ENCODE measurements at places on chromosomes 13 and 19.

- no peak for DNase-seq
Measured at GRCh38 chr13:95355494-95355893, 54.2 kb upstream of the ABCC4 start.

GRCh38 chr19:19490214-19490968 is 25.0 kb downstream of the TSSK6 start:
- DNase-seq, result peak; percentile 58

GRCh38 chr13:94415500-94416237 is 63.8 kb downstream of the DCT start:
- DNase-seq, result no peak

DNA sequence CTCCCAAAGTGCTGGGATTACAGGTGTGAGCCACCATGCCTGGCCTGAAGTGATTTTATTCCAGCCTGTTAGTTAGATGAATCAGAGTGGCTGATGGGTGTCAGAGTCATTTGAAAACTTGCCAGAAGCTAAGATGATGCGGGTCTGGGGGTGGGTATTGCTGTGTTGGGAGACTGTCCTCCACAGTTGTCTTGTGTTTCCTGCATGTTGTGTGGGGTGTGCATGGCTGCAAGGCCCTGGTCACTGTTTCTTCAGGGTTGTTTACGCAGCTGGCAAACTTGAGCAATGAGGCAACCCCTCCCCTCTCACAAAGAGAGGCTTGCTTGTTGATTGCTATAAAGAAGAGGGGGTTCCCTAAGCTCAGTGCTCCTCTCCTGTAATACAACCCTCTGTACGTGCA is 71.8 kb downstream of the TRPM4 start:
- DNase-seq, result no peak

DNA sequence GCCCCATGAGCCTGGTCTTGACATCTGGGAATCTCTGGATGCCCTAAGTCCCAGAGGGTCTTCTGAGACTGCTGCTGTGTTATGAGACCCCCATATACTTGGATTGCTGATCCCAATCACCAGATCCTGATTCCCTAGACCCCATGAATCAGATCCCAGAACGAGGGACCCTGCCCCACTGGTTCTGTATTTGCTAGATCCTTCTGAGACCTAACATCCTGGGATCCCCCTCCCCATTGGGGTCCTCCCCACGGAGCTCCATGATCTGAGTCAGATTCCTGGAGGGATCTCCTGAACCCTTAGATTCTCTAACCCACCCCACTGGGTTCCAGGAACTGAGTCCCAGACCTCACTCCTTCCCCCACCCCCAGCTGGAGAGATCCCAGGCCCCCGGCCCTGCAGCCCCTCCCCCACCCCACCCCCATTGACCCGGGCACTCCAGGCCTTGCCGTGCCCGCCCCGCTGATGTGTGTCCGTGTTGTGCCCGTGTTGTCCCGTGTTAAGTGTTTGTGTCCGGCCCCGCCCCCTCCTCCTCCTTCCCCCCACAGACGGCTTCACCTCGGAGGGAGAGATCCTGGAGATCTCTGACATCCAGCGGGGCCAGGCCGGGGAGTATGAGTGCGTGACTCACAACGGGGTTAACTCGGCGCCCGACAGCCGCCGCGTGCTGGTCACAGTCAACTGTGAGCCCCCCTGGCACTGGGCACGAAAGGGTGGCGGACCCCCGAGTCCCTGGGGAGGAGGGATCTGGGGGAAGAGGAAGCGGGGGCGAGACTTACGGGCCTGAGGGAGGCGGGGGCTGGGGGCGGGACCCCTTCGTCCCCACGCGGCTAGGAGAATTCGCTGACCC is 15.0 kb downstream of the IGLON5 start:
- DNase-seq, result no peak

DNA sequence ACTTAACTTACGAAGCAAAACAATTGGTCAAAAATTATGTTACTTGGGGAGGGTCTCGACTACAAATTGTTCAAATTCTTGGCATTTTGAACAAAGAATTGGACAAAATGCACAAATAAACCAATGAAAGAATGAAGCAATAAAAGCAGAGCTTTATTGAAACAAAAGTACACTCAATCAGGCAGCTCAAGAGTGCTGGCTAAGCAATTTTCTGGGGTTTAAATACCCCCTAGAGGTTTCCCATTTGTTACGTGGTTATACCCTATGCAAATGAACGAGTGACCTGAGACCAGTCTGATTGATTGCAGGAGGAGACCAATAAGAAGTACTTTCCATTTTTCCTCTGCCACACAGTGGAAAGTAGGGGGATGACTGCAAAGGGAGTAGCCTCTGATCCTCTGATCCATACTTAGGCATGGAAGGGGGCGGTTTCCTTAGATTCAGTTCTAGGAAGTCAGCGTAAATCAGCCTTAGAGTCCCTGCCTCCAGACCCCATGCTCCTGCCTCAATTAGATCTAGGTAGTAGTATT is 228.6 kb downstream of the EFNB2 start:
- no peak for DNase-seq

- no peak for DNase-seq
Measured at GRCh38 chr13:113601166-113602070, 16.9 kb downstream of the TFDP1 start.
